ENCODE measurements at places on chromosomes 12 and 14. TPM values are rescaled to one million over a fixed set of nuclear protein-coding genes. Genes with fewer than 3 reads are reported as not detected.

Gene TAS2R43
- total RNA-seq = not detected

Gene TEX52
- total RNA-seq = not detected

Gene KRT71
- total RNA-seq = not detected

Gene SSTR1
- 0.05 TPM for total RNA-seq

Gene PPM1H
- 1.5 TPM for total RNA-seq

Gene P2RX7
- 3.6 TPM for total RNA-seq

Gene TEX22
- total RNA-seq = not detected

Gene LMNTD1
- 0.07 TPM for total RNA-seq

Gene SERPINA1
- not detected for total RNA-seq

Gene GLI1
- not detected for total RNA-seq

Gene PZP
- 0.20 TPM for total RNA-seq

Gene LAG3
- not detected for total RNA-seq

Measured in mammary microvascular endothelial cell (primary cell).